ENCODE measurements at places on chromosomes 12 and 14. TPM values are rescaled to one million over a fixed set of nuclear protein-coding genes. Genes with fewer than 3 reads are reported as not detected.
A peak's percentile ranks its signal among the peaks of the same experiment; 100 is the strongest.

DNA sequence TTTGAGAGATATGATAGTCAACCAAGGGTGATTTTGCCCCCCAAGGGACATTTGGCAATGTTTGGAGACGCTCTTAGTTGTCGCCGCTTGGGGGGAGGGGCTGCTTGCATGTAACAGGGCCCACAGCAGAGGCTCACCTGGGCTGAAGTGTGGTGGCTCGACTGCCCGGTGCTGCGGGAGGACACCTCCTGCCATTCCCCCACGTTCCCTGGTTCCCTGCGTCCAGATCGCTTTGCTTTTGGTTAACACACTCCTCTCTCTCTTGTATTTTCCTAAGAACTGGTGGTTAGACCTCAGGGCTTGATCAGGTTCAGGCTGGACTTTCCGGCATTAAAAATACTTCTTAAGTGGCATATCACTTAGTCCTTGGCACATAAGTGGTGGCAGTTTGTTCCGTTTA, 18.9 kb downstream of the PPP2R5C start:
- no peak for DNase-seq

DNA sequence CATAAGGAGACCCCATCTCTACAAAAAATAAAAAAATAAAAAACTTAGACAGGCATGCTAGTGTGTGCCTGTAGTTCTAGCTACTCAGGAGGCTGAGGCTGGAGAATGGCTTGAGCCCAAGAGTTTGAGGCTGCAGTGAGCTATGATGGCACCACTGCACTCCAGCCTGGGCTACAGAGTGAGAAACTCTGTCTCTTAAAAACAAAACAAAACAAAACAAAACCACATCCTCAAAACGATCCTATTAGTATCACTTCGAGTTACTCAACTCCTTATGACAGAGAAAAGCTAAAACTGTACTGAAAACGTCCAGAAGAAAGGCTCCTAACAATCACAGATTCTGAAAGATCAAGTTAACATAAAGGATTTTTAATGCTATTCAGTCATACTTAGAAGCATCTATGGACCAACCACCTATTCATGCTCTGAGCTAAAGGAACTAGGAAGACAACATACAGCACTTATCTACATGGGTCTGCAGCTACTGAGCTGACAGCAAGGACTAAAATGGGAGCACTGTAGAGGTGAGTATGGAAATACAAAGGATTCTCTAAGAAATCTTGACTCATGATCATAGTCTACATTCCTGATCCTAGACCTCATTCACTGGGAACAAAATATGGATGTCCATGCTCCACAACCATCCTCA, 75.3 kb upstream of the DUSP6 start:
- DNase-seq, result no peak

- no peak for DNase-seq
Measured at GRCh38 chr12:29574500-29574899, 77.0 kb upstream of the OVCH1 start.

DNA sequence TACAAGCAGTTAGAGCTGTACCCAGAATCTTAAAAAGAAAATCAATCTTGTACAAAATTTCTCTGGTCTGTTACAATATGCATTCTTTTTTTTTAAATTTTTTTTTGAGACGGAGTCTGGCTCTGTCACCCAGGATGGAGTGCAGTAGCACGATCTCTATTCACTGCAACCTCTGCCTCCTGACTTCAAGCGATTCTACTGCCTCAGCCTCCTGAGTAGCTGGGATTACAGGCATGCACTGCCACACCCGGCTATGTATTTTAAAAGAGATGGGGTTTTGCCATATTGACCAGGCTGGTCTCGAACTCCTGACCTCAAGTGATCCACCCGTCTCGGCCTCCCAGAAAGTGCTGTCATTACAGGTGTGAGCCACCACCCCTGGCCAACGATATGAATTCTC, 4.1 kb downstream of the FBXO33 start:
- DNase-seq, result no peak

GRCh38 chr12:47033081-47033480, 46.3 kb upstream of the PCED1B start:
- DNase-seq, result no peak

GRCh38 chr14:100445436-100446088, 122.4 kb downstream of the SLC25A47 start:
- no peak for DNase-seq

GRCh38 chr14:68785534-68786490, 7.1 kb downstream of the ZFP36L1 start:
- DNase-seq, result peak; percentile 56

- DNase-seq, result no peak
Measured at GRCh38 chr14:94313991-94314655, 9.0 kb downstream of the SERPINA6 start.

CNTN1 gene
- 83.8 TPM for total RNA-seq

TAS2R14 gene
- total RNA-seq, result 7.0 TPM

DNA sequence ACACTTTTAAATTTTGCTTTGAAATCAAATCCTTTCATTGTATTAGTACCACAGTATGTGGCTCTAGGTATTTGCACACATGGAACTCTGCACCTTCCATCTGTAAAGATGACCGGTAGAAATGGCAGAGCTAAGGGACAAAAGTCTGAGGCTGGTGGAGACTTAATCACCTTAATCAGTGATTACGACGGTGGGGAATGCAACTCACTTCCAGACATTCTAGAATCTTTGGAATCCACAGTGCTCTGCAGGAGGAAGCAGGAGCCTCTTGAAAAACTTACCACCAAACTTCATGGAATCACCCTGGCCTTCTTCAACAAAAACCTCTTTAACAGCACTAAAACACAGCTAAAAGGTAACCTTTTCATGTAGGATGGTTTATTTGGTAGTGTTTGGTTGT, 3.9 kb upstream of the DACT1 start:
- DNase-seq, result no peak

DNA sequence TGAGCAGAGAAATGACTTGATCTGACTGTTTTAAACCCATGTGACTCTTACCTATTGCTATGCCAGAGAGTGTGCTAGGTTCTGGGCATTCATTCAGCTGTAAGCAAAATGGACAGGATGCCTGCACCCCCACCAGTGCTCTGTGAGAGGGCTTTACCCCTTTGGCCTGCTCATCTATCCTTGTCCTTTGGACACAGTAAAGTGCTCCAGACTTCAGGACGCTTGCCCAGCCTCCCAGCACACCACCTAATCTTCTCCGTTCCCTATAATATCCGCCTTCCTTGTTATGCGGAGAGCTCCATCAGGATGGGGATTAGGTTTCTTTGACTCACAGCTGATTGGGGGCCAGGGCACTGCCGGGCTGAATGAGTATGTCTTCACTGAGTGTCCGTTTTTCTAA, 4.4 kb upstream of the ZNF839 start:
- DNase-seq, result no peak

Measured in sciatic nerve (tissue), 2 donors.